ENCODE measurements at places on chromosomes 2 and 18. TPM values are rescaled to one million over a fixed set of nuclear protein-coding genes. Genes with fewer than 3 reads are reported as not detected.

RNF125 gene
- 34.6 TPM for total RNA-seq

KIF5C gene
- total RNA-seq, result 17.9 TPM

KLHL30 gene
- not detected for total RNA-seq

DNA sequence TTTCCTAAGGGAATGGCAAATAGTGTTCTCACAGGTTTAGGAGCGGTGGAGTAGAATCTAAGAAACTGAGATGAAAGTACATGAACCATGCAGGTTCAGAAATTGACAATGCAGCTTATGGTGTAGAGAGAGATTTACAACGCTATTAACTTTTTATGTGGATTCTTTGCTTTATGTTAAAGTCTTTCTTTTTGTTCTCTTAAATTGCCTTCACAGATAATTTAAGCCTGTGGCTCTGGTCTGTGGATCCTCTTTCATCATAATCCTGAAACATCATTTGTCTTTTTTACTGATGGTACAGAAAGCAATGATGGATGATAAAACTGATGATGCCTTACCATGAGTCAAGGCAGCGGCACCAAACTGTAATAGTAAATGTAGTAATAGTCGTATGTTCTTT is 30.3 kb downstream of the SOCS6 start:
- no peaks in the 10 kb centered on the region for H3K4me1 ChIP-seq
- H3K36me3 ChIP-seq, result no peaks in the 10 kb centered on the region
- H3K27me3 ChIP-seq, result no peaks in the 10 kb centered on the region
- no peak overlapping the region for H3K4me3 ChIP-seq

- no peak for DNase-seq
- no peak overlapping the region for H3K27ac ChIP-seq
- H3K27me3 ChIP-seq, result no peaks in the 10 kb centered on the region
- no peaks in the 10 kb centered on the region for H3K36me3 ChIP-seq
- H3K4me1 ChIP-seq, result no peaks in the 10 kb centered on the region
These were observed 1523.7 kb upstream of the PIK3C3 start for GRCh38 chr18:40431071-40431985.

DNA sequence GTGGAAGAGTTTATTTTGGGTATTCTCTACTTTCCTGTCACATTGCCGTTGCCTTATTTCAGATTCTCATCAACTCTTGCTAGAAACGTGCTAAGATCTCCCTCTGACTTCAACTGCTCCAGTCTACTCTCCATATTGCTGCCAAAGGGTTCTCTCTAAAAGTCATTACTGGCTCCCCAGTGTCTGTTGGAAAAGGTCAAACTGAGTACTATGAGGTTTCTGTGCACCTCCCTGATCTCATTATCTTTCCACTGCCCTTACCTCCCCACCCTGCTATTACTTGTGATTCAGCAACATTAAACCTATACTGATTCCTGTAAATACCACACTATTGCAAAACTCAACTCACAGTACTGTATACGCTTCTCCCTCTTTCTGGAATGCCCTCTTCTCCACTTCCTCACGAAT is 1.9 kb upstream of the KRCC1 start:
- peak overlapping the region; percentile 37 for H3K4me3 ChIP-seq
- peak overlapping the region; percentile 4 for H3K27ac ChIP-seq
- H3K27me3 ChIP-seq, result peaks cover 2% of the 10 kb centered on the region
- peaks cover 17% of the 10 kb centered on the region for H3K36me3 ChIP-seq

DNA sequence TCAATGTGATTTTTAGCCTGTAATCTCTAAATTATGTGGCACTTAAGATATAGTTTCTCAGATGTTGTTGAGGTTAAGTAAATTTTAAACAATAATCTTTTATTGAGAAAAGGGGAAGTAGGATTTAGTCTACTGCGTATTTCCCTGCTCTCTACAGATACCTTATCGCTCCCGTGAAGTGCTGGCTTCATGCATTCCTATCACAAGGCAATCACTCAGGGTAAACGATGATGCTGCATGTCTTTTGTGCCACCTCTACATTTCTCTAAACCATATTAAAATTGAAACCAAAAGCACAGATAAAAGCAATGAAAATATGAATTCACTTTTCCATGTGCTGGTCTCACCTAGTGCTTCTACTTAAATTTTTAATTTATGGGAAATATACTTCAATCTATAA is 14.4 kb upstream of the RPE start:
- H3K36me3 ChIP-seq, result no peaks in the 10 kb centered on the region
- peaks cover 22% of the 10 kb centered on the region for H3K27me3 ChIP-seq
- no peak overlapping the region for H3K27ac ChIP-seq
- no peaks in the 10 kb centered on the region for H3K4me1 ChIP-seq
- H3K4me3 ChIP-seq, result no peak overlapping the region

- H3K27ac ChIP-seq, result no peak overlapping the region
- DNase-seq, result no peak
- peaks cover 7% of the 10 kb centered on the region for H3K27me3 ChIP-seq
- no peaks in the 10 kb centered on the region for H3K4me1 ChIP-seq
- H3K4me3 ChIP-seq, result no peak overlapping the region
These were observed 67.7 kb downstream of the TWIST2 start for GRCh38 chr2:238915596-238915995.

- no peak overlapping the region for H3K4me3 ChIP-seq
- H3K4me1 ChIP-seq, result peaks cover 13% of the 10 kb centered on the region
- no peak for DNase-seq
- H3K27me3 ChIP-seq, result no peaks in the 10 kb centered on the region
- H3K27ac ChIP-seq, result peak overlapping the region; percentile 9
- peaks cover 31% of the 10 kb centered on the region for H3K36me3 ChIP-seq
These were observed 8.6 kb downstream of the NDUFS1 start for GRCh38 chr2:206150631-206151030.

GRCh38 chr2:202632682-202633290 is 2.0 kb upstream of the FAM117B start:
- no peak overlapping the region for H3K27ac ChIP-seq
- H3K4me3 ChIP-seq, result no peak overlapping the region
- no peaks in the 10 kb centered on the region for H3K36me3 ChIP-seq
- no peak for DNase-seq

- DNase-seq, result no peak
- H3K4me1 ChIP-seq, result no peaks in the 10 kb centered on the region
- no peaks in the 10 kb centered on the region for H3K27me3 ChIP-seq
- H3K27ac ChIP-seq, result no peak overlapping the region
These were observed 289.6 kb upstream of the ZNF804A start for GRCh38 chr2:184308706-184309105.

DNA sequence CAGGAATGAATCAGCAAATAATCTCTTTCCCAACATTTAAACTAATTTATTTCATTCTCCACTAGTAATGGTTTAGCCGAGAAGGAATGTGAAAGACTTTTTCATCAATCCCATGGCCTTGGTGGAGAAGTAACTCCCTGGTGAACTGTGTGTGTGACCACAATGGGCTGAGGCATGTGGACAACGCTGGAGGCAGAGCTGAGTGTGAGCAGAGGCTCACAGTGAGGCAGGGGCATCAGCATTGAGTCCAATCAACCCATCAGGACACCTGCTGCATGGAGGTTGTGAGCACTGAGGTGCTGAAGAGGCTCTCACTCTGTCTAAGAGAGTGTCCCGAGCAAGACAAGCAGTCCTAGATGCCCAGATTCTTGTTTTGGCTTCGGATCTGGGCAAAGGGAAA is 78.6 kb downstream of the ZNF519 start:
- no peak overlapping the region for H3K27ac ChIP-seq
- DNase-seq, result no peak
- no peak overlapping the region for H3K4me3 ChIP-seq
- H3K4me1 ChIP-seq, result no peaks in the 10 kb centered on the region
- no peaks in the 10 kb centered on the region for H3K27me3 ChIP-seq

GRCh38 chr2:79414690-79415089 is 98.2 kb upstream of the CTNNA2 start:
- no peak overlapping the region for H3K27ac ChIP-seq
- no peaks in the 10 kb centered on the region for H3K4me1 ChIP-seq
- H3K36me3 ChIP-seq, result no peaks in the 10 kb centered on the region
- no peaks in the 10 kb centered on the region for H3K27me3 ChIP-seq
- DNase-seq, result no peak
- H3K4me3 ChIP-seq, result no peak overlapping the region

DNA sequence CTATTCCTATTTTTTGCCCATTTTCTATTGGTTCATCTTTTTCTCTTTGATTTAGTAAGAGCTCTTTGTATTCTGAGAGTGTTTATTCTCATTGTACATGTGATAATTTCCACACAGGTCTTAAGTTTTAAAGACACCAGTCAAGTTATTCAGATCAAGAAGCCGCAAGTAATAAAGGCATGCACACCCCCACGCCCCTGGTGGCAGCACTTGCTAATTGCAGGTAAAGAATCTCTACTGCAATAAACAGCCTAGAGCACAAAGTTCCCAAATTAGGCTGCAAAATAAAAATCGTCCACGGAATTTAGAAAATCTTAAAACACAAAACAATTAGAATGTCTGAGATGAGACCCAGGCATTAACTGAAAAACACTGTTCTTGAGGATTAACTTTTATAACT is 45.2 kb downstream of the ST3GAL5 start:
- H3K27me3 ChIP-seq, result no peaks in the 10 kb centered on the region
- H3K27ac ChIP-seq, result no peak overlapping the region
- peaks cover 15% of the 10 kb centered on the region for H3K4me1 ChIP-seq
- H3K36me3 ChIP-seq, result peaks cover 63% of the 10 kb centered on the region
- H3K4me3 ChIP-seq, result no peak overlapping the region

GRCh38 chr2:71507476-71507875 is 54.1 kb downstream of the DYSF start:
- no peaks in the 10 kb centered on the region for H3K36me3 ChIP-seq
- H3K27me3 ChIP-seq, result peaks cover 7% of the 10 kb centered on the region
- no peak for DNase-seq
- peaks cover 5% of the 10 kb centered on the region for H3K4me1 ChIP-seq

DNA sequence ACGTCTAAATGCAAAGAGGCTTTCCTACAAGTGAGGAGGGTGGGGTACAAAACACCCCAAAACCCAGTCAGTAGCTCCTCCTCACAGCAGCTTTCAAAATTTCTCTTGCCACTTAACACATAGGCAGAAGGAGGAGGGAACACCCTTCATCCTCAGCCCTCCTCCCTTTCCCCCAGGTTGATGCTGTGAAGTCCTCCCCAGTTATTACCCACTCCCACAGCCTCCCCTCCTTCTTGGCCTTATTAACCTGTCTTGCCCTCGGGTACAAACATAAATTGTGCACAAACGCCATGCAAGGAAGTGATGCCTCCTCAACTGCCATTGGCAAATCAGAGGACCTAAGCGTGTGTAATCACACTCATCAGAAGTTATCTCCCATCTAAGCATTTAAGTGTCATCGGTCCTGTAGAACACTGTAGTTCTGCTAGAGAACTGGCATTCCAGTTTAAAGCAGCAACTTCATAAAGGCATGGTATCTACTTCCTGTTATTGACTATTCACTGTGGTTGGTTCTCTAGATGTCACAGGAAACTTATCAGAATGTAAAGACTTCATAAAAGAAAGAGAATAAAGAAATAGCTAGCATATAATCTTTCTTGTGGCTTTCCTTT is at the start of gene DSC1:
Gene DSC1, minus strand, starts transcription at position 32 of the 611 bp plus-strand sequence. CDS start 262 bp downstream, outside the sequence.
- H3K36me3 ChIP-seq, result no peaks in the 10 kb centered on the region
- no peak within 1 kb of the TSS for H3K27ac ChIP-seq
- DNase-seq, result no peak
- no peak within 1 kb of the TSS for H3K4me3 ChIP-seq
- H3K4me1 ChIP-seq, result no peaks in the 10 kb centered on the region

DNA sequence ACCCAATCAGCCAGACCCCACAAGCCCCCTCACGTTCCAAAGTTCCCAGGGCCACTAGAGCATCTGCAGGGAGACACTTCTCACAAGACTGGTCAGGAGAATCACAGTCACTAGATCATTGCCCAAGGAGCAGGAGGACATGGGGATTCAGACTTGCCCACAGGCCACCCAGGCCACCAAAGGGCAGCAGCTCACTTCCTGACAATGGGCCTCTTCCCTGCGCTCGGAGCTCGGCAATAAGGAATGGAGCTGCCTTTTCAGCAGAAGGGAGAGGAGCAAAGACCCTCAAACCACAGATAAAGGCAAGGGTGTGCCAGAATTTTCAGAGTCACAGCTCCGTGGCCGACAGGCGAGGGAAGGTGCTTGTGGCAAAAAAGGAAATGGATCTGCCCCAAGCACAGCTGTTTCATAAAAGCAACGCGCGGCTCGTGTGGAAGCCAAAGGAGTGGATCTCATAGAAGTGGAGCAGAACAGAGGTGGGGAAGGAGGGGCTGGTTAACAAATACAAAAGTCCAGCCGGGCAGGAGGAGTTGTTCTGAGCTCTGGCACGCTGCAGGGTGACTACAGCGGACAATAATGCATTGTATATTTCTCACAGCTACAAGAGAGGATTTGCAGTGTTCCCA is 72.1 kb downstream of the EDAR start:
- no peak overlapping the region for H3K27ac ChIP-seq
- no peaks in the 10 kb centered on the region for H3K36me3 ChIP-seq
- no peak overlapping the region for H3K4me3 ChIP-seq
- H3K4me1 ChIP-seq, result no peaks in the 10 kb centered on the region
- DNase-seq, result no peak

DNA sequence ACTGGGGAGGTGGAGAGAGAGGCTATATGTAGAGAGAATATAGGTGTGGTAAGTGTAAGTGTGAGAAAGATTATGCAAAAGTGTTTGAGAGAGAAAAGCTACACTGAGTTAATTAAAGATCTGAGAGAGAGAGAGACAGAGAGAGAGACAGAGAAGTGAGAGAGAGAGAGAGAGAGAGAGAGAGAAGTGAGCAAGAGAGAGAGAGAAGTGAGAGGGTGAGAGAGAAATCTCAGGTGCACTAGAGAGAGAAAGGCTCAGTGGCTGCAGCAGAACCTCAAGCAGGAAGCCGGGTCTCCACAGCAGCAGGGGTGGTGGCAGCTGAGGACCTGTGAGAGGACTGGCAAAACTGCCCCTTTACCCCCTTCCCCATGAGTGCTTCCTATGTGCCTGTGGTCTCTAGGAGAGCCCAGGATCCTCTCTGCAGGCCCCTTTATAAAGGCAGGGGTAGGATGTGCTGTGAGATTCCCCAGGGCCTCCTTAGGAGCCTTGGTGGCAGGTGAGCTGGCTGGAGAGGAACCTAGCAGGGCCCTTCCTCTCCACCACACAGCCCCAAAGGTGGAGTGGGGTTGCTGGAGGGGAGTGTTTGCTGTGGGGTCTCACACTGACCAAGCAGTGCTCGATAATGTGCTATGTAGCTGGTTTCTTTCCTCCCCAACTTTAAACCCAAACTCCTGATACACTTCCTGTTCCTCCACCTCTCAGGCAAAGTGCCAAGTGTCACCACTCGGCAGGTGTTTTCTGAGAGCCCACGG is 52.6 kb downstream of the SLC4A5 start:
- H3K4me3 ChIP-seq, result peak overlapping the region; percentile 30
- peak; percentile 8 for DNase-seq
- H3K4me1 ChIP-seq, result peaks cover 13% of the 10 kb centered on the region
- H3K27ac ChIP-seq, result peak overlapping the region; percentile 75

GRCh38 chr2:235692671-235693171 is 198.9 kb downstream of the AGAP1 start:
- H3K27me3 ChIP-seq, result no peaks in the 10 kb centered on the region
- H3K36me3 ChIP-seq, result no peaks in the 10 kb centered on the region
- H3K27ac ChIP-seq, result no peak overlapping the region
- no peak overlapping the region for H3K4me3 ChIP-seq
- no peak for DNase-seq

Data from activated T-helper 1 cell treated with anti-CD3 and anti-CD28 coated beads, Interleukin-12 subunit alpha, Interleukin-12 subunit beta, Interleukin-2, Interleukin-4 antibody, amounts not matched to agents 30 ng/mL and 10 ng/mL and 1 ng/mL, durations not matched to agents 14 hours and 24 hours and 36 hours (primary cell).